Naive thymus-derived CD8-positive, alpha-beta T cell (primary cell): ENCODE measurements at places on chromosomes 7 and 10. TPM values are rescaled to one million over a fixed set of nuclear protein-coding genes. Genes with fewer than 3 reads are reported as not detected.

- DNase-seq = no peak
Observed at GRCh38 chr10:131668903-131669302, 231.9 kb upstream of the PPP2R2D start.

- no peak for DNase-seq
Observed at GRCh38 chr7:7861211-7861633, 107.4 kb upstream of the GLCCI1 start.

DNA sequence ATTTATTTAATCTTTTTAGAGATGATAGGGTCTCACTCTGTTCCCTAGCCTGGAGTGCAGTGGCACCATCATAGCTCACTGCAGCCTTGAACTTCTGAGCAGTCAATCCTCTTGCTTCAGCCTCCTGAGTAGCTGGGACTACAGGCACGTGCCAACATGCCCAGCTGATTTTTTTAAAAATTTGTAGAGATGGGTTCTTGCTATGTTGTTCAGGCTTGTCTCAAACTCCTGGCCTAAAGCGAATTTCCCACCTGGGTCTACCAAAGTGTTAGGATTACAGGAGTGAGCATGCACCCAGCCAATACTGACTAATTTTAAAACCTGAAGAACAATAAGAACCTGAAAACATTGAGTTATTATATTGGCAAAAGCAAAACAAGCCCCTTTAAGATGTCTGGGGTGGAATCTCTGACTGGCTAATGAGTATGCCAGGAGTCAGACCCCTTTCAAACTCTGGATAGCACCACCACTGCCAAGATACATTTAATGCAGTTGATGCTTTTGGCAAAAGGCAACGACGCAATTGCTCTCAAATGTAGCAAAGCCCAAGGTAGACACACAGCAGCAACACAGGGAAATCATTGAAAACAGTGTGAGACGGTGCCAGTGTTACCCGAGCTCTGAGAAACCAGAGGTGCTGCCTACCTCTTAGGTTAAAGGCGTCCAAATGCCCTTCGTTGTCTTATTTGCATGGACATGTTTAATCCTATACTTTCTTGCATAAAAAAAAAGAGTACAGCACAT, 40.7 kb upstream of the TOMM7 start:
- no peak for DNase-seq

DNA sequence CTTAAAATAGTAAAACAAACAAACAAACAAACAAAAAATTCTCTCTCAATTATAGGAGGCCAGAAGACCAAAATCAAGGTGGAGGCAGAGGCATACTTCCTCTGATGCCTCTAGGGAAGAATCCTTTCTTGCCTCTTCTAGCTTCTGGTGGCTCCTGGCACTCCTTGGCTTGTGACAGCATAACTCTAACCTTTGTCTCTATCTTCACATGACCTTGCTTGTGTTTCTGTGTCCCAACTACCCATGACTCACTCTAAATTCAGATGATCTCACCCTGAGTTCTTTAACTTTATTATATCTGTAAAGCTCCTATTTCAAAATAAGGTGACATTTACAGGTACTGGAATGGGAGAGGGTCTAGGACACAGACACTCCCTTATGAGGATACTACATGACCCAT, 88.3 kb upstream of the ANTXRL start:
- no peak for DNase-seq

- DNase-seq = no peak
Observed at GRCh38 chr10:88617772-88618300, 31.3 kb downstream of the LIPJ start.

GRCh38 chr7:105367458-105367857, 21.3 kb downstream of the SRPK2 start:
- no peak for DNase-seq

DNA sequence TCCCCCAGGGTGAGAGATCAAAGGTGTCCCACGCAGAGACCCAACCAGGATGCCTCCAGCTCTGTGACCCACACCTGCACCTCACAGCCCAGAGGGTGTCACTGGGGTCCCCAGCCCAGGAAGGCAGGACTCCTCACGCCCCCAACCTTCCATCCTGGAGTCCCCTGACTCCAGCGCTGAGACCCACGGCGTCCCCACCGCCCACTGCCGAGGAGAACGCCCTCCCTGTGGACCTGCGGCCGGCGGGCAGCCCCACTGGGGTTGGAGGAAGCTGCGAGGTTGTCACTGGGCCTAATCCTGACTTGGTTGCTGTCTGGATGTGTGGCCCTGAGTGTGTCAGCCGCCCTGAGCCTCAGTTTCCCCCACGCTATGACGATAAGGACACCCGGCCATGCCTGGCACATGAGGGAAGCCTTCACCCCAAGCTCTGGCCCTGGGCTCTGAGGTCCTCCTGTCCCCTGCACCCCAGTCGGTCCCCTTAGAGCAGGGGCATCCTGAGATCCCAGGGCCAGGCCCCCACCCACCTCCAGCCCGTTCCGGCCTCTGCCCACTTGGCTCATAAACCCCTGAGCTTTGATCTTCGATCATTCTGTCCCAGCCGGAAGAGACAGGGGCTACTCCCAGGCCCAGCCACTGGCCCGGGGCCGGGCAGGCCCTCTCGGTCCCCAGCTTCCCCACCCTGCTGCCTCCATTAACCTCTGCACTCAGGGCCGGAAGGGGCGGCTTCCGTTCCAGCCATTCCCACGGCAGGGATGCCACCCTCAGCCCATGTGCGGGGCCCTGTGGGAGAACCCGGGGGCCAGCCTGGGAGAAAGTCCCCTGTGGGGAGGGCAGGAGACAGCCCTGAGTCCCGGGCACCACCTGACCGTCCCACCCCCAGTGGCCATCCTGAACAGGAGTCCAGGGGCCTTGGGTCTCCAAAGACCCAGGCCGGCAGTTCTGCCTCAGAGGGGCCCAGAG, 113.2 kb downstream of the MICALL2 start:
- peak; percentile 48 for DNase-seq

DNA sequence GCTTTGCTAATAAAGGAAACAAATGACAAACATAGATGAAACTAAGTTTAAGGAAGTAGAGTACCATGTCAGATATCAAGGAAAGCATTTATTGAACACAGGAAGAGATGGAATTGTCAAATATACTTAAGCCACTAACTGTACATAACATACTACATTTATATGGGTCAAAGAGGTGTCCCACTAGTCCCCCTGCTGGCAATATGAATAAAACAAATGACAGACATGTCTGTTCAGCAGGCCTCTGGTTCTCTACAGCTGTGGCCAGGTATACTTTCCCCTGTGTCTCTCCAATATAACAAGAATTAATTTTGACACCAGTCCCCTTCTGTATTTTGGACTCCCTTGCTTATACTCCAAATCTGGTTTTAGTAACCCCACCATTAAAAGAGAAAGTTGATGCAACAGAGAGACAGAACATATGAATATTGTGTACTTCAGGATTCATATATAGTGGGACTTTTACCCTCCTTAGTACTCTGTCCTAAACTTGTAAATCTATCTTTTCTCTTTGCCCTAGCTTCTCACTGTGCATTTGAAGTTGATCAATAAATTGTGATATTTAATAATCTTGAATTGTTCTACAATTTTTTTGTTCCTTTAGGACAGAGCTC, 42.9 kb downstream of the CD36 start:
- no peak for DNase-seq

DNA sequence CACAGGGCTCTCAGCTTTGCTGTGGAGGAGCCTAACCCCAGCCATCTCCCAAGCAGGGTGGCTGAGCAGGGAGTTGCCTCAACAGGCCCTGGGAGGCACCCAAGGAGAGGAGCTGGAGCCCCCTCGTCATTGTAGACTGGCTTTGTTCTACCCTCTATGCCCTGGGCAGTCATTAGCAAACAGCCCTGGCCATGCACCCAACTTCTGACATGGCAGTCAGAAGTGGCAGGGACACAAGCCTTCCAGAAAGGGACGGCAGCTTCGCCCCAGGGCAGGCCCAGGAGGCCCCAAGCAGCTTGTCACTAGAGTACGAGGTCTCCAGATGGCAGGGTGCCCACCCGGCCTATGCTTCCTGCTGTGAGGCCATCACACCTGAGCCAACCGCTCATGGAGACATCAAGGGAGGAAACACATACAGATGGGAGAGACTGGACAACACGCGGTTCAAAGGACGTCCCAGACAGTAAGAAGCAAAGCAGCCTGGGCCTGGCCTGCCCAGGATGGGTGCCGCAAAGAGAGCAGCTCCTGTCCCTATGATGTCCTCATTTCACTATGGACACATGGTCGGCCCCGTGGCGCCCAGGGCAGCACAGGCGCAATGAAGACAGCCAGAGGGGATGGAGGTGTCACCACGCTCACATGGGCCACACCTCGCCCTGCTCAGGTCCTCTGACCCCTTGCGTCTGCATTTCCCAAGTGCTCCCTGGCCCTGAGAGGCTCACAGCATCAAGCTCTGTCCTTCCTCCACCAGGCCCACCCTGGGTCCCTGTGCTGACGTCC, 190.9 kb upstream of the CXCL12 start:
- DNase-seq = no peak

DNA sequence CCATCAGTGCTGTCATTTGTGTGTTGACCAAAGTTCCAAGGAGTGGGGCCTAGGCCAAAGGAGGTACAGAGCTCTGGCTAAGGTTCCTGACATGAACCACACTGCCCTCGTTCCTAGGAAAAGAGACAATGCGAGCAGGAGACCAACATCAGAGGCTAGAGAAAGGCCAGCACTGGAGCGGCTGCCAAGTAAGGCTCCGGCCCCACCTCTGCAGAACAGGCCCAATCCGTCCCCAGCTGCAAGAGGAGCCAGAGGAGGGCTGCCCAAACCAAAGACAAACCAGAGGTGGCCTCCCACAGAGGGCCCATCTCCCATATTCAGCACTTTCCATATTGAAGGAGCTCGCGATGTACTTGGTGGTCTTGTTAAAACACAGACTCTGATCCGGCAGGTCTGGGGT, 81.0 kb downstream of the FAM53B start:
- DNase-seq = no peak

GRCh38 chr7:106480161-106480579, 180.8 kb downstream of the CCDC71L start:
- DNase-seq = no peak

The TMEM273 gene
- 0.83 TPM for total RNA-seq

The SLIT1 gene
- total RNA-seq = 0.26 TPM
